Glutamatergic neuron (in vitro differentiated cells): ENCODE measurements at places on chromosomes 16 and 17.

DNA sequence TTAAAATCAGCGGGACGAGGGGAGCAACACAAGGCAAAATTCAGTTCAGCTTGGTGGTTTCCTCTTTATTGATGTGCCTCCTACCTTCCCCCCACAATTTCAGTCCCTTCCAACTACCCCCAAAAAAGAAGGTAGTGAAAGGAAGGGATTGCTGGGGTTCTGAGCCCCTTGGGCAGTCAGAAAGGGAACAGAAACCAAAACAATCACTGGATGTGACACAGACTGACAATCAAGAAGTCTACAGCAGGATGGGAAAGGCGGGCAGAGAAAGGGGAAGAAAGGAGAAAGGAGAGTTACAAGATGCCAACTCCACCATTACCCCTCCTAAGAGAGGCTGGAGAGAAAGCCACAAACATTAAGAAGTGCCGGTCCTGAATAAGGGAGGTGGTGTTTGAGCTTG, 1.1 kb upstream of the PHF23 start:
- DNase-seq: no peak

GRCh38 chr17:152860-153420, 15.6 kb downstream of the SCGB1C2 start:
- peak; percentile 5 for DNase-seq

DNA sequence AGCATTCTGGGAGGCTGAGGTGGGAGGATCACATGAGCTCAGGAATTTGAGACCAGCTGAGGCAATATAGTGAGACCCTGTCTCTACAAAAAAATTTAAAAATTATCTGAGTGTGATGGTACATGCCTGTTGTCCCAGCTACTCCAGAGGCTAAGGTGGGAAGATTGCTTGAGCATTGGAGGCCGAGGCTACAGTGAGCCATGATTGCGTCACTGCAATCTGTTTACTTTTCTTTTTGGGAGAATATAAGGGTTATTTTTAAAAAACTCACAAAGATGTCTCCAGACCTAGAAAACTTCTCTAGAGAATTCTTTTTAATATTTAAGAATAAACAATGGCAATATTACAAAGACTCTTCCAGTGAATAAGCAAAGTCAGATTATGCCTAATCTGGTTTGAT, 226.9 kb downstream of the BCAS3 start:
- DNase-seq: no peak

- DNase-seq: no peak
These were observed 678 bp upstream of the BAIAP2 start for GRCh38 chr17:81034168-81034777.

GRCh38 chr17:44400226-44400847, 10.9 kb upstream of the ITGA2B start:
- DNase-seq: no peak

GRCh38 chr17:62801553-62802114, 6.5 kb downstream of the MARCHF10 start:
- no peak for DNase-seq

- DNase-seq: no peak
These were observed 197.8 kb upstream of the CHMP6 start for GRCh38 chr17:80793851-80794267.

GRCh38 chr16:17861981-17862479, 391.3 kb upstream of the XYLT1 start:
- no peak for DNase-seq

DNA sequence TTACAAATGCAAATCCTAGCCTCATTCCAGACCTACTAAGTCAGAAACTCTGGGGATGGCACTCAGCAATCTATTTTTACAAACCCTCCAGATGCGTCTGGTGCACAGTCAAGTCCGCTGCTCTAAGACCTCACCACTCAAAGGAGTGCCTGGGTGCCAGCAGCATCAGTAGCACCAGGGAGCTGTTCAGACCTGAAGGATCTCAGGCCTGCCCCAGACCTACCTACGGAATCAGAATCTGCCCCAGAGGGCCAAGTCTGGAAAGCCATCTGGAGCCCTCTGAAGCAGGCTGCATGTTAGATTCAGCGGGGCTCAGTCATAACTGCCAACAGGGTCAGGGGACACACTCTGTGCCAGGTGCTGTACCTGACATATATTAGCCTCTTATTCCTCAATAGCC, 17.6 kb downstream of the MEOX1 start:
- no peak for DNase-seq

- no peak for DNase-seq
These were observed 6.1 kb downstream of the NOD2 start for GRCh38 chr16:50699326-50700159.

GRCh38 chr17:64278614-64279013, 15.6 kb upstream of the TEX2 start:
- no peak for DNase-seq

GRCh38 chr17:14790521-14790920, 474.6 kb downstream of the PMP22 start:
- peak; percentile 36 for DNase-seq
